Activated CD4-positive, alpha-beta T cell treated with anti-CD3 and anti-CD28 coated beads, Interleukin-2, amount 50 U/mL, for 16 hours (primary cell): ENCODE measurements at places on chromosomes 11 and 22.

- DNase-seq: no peak
These were observed 248.1 kb downstream of the CNTN5 start for GRCh38 chr11:99268886-99269285.

- no peak for DNase-seq
These were observed 8.3 kb downstream of the RBM4 start for GRCh38 chr11:66646828-66647227.

GRCh38 chr11:98834776-98835175 is 186.0 kb upstream of the CNTN5 start:
- no peak for DNase-seq

- DNase-seq: no peak
These were observed 66.4 kb downstream of the UBASH3B start for GRCh38 chr11:122721964-122722266.

DNA sequence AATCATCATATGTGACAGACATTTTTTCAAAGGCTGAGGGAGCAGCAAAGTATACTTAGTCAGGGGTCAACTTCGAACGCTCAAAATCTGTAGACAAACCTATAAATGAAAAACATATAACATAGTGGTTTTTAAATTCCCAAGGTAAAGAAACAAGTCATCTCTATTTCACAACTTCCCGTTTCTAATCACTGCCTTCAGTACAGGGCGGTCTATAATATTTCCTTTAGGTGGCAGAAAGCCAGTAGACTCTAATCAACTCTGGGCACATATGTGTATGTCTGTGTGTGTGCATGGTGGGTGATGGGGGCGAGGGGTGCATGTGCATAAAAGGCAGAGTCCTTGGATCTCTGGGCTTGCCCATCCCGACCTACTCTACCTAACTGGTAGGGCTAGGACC is 55.0 kb upstream of the ARFGAP3 start:
- DNase-seq: no peak

- no peak for DNase-seq
These were observed 230.9 kb upstream of the SESN3 start for GRCh38 chr11:95461858-95462257.

DNA sequence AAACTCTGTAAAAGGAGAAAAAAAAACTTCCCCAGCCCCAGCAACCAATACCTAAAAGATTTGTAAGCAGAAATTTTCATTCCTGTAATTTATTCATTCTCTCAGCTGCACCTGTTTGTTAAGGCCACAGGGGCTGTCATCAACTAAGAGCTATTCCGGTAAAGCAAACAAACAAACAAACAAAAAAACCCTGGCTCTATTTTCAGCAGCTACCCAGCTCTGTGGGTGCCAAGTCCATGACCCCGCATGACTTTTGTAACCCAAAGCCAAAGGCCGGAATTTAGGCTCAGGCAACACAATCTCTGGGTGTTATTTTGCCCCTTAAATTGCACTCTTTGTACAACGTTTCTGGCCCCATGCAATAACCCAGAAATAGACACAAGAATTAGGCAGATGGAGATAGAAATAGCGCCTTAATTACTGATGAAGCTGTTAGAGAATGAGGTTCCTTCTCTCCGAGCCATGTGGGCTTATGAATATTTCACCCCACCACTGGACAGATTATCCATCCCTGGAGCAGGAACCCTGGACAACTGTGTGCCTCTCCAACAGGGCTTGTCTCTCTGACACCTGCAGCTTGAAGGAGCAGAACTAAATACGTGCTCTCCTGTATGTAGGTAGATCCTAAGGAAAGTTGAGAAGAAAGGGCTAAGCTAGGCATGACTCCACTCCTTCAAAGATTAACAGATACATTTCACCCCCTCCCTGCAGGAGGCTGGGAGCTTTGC is 29.4 kb downstream of the APOL6 start:
- DNase-seq: no peak
